ENCODE measurements at places on chromosomes 1 and 21.

GRCh38 chr1:225879521-225880221 lies 2.5 kb downstream of the TMEM63A start:
- DNase-seq = no peak

GRCh38 chr1:226658546-226659125 lies 80.4 kb downstream of the ITPKB start:
- no peak for DNase-seq

DNA sequence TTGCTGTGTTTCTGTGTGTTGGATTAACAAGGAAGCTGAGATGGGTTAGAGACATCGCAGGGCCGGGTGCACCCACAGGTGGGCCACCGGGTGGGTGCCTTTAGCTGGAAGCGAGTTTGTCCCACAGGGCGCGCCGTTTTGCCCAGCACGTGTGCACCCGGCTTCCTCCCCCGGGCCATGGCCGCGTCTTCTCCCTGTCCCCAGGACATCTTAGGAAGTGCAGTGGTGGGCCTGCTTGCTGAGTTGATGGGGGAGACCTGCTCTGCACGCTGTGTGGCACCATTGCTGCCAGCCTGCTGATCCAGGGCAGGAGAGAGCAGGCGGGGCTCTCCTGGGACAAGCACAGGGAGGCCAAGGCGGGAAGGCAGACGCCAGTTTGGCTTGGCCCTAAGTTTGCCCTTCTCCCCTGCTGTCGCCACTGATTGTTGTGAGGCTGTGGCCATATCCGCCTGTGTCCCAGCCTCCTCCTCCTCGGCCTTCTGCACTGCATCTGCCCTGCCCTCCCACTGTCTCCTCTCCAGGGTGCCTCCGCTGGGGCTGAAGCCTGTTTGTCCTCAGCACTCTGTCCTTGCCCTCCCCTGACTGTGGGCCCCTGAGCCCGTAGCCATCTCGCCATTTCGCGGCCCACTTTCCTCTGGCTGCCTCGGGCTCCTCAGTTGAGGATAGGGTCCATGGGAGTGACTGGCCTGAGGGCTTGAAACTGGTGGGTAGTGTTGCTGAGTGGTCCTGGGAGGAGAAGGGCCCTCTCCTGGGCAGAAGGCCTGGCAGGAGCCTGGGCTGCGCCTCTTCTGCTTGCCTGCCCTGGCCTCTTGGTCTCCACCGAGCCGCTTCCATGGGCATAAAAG lies 47.6 kb downstream of the PKNOX1 start:
- no peak for DNase-seq

GRCh38 chr1:143625886-143626285 lies 345.9 kb downstream of the FAM72C start:
- no peak for DNase-seq

DNA sequence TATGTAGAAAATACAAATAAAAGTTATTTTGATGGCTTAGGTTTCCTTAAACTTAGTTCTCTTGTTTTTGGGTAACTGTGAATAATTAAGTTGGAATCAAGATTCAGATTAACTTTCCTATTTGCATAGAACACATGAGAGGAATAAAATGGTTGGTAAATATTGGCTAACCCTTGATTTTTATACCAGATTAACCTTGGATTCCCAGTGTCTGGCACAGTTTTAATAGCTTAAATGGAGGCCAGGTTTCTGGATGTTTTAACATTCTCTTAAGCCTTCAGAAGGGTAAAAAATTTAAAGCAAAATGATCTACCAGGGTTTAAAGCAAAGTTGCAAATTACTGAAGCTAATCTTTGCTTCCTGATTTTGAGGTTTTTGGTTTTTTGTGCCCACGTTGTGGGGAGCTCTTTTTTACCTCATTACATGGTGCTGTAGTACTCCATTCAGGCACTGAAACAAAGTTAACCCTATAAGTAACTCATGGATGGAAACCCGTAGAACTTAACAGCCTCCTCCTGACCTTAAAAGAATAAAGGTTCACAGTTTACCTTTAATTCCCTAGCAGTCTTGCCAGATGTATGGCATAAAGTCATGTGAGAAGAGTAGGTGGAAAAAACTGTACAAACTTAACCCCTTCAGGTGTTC lies 8.4 kb upstream of the SPATA1 start:
- no peak for DNase-seq

DNA sequence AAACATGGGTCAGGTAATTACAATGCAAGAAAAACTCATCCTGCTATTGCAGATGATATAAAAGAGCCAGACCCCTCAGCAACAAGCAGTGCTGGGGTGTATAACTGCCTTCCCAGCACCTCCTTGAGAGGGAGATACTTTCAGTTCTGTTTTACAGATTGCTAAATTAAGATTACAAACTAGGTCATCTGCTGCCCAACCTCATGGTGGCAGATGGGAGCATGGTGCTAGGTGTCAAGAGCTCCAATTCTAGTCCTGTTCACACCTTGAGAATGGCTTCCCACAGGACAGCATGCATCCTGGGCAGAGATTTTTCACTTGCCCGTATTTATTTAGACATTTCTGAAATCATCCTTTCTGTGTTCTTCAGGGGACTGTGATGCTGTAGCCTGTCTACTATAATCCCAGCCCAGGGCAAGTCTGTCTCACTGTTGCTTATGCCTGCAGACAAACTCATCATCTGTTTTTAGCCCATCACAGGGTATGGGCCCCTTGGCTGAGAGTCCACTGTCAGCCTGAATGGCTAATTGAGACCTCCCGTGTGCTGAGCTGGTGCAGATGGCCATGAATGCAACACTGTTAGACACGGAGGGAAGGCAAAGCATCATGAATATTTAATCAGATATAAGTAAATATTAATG lies 40.2 kb upstream of the PBX1 start:
- no peak for DNase-seq

- DNase-seq = no peak
These were observed 11.8 kb downstream of the IER5 start for GRCh38 chr1:181100015-181100905.

GRCh38 chr1:179021873-179022272 lies 3.8 kb upstream of the FAM20B start:
- no peak for DNase-seq

- no peak for DNase-seq
These were observed 586.4 kb downstream of the DPYD start for GRCh38 chr1:97334454-97334853.

GRCh38 chr1:33762109-33762830 lies 101.6 kb upstream of the HMGB4 start:
- DNase-seq = no peak

DNA sequence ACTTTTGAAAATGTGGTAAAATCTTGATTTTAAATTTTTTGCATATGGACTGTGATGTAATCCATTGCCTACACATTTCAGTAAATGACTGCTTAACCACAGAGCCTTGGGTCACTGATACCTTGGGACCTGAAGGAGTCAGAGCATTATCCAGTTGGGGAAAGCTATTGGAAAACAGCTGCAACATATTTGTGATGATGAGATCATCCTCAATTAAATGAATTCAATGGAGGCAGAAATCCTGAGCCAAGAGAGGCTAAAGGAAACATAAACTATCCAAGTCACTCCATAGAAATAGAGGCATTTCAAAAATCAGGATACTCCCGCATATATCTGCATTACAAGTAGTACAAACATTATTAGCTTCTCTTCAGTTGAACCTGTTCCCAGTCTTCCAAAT lies 99.8 kb upstream of the PRMT6 start:
- DNase-seq = no peak

- no peak for DNase-seq
These were observed 9.0 kb downstream of the GNG4 start for GRCh38 chr1:235640580-235640979.

GRCh38 chr21:45528981-45529784 lies 13.1 kb downstream of the SLC19A1 start:
- DNase-seq = no peak

DNA sequence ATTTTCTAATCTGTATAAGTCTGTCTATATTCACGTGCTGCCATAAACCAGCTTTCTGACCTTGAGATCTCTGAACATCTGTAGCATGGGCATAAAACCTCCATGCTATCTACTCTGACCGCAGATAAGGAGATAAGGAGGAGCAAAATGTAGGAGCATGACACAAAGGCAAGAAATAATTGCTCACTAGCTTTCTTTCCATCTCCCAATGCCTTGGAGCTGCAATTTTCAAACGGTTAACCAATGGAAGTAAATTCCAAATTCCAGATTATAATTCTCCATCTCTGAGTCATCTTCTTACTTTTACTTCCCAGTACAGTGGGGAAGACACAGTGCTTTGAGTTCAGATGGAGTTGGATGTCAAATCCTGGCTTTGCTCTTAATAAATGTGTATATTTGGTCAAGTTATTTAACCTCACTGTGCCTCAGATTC lies 41.6 kb downstream of the CD58 start:
- DNase-seq = no peak

GRCh38 chr1:108503062-108503733 lies 53.1 kb downstream of the NBPF6 start:
- DNase-seq = no peak

- DNase-seq = no peak
These were observed 297.1 kb upstream of the ZRANB2 start for GRCh38 chr1:71377886-71378285.

DNA sequence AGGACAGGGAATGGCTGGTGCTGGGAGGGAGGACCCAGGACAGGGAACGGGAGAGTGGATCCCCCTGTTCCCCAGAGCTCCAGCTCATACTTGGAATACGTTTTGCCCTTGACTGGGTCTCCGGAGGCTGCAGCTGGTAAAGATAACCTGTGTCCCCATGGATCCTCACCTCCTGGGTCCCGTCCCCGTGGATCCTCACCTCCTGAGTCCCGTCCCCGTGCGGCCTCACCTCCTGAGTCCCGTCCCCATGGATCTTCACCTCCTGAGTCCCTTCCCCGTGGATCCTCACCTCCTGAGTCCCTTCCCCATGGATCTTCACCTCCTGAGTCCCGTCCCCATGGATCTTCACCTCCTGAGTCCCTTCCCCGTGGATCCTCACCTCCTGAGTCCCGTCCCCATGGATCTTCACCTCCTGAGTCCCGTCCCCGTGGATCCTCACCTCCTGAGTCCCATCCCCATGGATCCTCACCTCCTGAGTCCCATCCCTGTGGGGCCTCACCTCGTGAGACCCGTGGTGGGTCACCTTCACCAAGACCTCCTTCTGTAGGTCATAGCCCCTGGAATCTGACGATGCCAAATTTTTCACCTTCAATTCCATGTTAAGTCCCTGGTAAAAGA lies 61.4 kb downstream of the SCCPDH start:
- no peak for DNase-seq

DNA sequence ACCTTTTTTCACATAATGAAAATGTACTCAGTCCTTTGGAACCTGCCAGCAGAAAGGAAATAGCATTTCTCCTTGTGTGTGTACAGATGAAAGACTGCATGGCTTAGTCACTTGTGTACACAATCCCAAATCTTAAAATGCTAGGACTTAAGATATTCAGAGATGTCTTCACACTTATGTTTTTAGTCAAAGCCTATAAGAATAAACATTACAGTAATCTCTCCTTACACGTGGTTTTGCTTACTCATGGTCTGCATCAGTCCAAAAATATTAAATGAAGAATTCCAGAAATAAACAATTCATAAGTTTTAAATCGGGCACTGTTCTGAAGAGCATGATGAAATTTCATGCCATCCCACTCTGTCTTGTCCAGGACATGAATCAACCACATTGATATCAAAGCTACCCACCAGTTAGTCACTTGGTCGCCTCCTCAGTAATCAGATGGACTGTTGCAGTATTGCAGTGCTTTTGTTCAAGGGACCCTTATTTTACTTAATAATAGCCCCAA lies 75.7 kb upstream of the RRP15 start:
- DNase-seq = no peak

DNA sequence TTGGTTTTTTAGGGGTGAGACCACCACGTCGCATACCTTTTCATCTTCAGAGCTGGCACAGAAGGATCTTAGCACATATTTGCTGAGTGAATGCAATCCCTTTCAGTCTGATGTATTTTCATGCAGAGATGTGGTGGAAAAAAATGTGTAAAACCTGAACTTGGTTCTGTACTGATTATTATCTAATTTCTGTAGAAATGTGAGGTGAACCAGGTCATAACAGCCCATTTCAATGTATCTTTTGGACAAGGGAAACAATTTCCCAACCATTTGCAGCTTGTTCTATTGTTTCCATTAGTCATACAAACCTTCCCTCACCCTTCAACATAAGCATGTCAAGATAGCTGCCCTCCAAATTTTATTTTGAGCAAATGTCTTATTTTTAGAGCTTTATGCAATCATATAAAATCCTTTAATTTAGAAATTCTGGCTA lies 46.8 kb upstream of the RUNX1 start:
- no peak for DNase-seq

DNA sequence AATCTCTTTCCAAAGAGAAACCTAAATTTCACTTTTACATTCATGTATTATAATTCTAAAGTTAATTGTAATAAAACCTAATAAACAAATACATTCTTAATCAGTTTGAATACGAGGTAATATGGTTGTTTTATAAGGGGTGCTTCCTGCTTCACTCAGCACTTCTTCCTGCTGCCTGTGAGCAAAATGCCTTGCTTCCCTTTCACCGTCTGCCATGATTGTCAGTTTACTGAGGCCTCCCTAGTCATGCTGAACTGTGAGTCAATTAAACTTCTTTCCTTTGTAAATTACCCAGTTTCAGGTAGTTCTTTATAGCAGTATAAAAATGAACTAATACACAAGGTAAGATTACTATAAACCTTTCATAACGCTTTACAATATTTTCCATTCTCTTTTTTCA lies 491.1 kb upstream of the LRRC7 start:
- no peak for DNase-seq

- peak; percentile 46 for DNase-seq
These were observed 70.9 kb downstream of the PCP4 start for GRCh38 chr21:39938086-39938625.
